ENCODE measurements at places on chromosomes 6 and 20. TPM values are rescaled to one million over a fixed set of nuclear protein-coding genes. Genes with fewer than 3 reads are reported as not detected.

KCNK16 gene
- total RNA-seq, result not detected

PRL gene
- not detected for total RNA-seq

KIF13A gene
- 13.0 TPM for total RNA-seq

MRPL14 gene
- 69.8 TPM for total RNA-seq

EYS gene
- total RNA-seq, result not detected
